ENCODE measurements at places on chromosomes 13 and 19.

DNA sequence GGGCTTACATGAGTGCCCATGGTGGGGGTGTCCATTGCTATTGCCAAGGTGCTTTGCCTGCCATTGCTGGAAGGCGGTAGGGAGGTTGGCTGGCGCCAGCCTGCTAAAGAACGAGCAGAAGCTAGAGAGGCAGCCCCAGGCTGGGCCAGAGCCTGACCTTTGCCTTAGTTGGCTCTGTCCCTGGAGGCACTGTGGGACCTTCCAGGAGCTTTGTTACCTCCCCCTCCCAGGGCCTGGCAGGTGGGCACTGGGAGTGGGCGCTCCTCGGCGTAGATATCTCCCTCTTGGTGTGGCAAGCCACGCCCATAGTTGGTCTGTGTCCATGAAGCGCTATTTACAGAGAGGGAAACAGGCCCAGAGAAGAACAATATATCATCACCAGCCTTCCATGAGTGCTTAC lies 2.3 kb upstream of the SLC25A42 start:
- DNase-seq: no peak

- DNase-seq: no peak
Observed at GRCh38 chr13:28497143-28497876, 2.4 kb upstream of the FLT1 start.

GRCh38 chr19:30393046-30393445 lies 20.9 kb downstream of the ZNF536 start:
- no peak for DNase-seq

- DNase-seq: no peak
Observed at GRCh38 chr13:46288570-46289259, 77.0 kb downstream of the LRRC63 start.

- no peak for DNase-seq
Observed at GRCh38 chr13:33057019-33057780, 41.0 kb downstream of the KL start.

DNA sequence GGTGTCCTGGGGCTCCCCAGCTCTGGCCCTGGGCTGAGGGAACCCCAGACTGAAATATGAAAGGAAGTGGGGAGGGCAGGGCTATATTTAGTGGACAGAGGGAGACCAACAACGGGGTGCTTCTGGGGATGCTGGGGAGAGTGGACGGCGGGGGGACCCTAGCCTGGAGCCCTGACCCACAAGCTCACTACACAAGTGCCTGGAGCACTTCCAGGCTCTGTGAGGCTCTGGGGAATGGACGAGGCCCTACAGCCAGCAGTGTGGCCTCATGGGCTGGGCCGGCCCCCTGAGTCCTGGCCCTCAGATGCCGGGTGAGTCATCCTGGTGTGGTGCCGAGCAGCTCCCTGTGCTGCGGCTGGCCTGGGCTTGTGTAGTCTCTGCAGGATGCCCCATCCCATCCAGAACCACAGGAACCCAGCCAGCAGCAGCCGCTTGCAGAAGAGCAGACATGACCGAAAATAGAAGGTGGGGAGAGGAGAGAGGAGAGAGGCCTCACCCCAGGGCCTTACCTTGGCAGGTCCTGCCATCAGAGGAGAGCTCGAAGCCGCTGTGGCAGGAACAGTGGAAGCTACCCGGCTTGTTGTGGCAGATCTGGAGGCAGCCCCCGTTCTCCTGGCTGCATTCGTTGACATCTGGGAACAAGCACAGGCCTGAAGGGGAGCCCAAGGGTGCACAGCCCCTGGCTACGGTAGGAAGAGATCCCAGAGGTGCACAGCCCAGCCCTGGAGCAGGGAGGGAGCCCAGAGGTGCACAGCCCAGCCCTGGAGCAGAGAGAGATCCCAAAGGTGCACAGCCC lies 26.1 kb downstream of the GAS6 start:
- no peak for DNase-seq

DNA sequence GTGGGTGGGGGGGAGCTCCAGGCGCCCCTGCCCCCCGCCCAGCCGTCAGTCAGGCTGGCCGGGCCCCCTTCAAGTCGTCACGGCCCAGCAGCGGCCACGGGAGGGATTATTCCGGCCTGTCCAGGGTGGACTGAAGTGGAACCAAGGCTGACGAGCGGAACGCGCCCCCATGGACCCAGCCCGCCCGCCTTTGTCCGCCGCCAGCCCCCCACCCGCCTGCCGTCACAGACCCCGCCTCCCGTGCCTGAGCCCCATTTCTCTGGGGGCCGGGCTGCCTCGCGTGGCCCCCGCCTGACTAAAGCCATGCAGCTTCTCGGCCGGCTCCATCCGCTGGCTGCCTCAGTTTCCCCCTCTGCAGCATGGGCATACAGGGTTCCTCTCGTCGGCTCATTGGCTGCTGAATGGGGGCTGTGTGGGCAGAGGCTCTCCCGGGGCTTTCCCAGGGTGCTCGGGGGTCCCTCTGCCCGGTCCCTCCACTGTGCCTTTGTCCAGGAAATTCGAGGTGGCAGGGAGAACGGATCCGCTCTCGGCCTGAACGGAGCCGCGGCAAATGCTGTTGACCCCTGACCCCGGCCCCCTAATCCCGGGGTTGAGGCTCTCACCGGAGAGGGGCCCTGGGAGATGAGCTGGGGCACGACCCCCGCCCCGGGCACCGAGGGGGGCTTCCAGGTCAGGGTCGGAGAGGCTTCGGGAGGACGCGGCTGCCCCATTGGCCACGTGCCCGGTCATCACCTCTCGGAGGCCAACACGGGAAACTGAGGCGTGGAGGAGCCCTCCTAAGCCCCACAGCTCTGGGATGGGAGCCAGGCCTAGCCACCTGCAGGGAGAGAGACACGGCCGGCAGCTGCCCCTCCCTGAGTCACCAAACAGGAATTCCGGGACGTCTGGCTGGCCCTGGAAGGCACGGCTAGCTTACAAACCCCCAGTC lies 27.4 kb downstream of the EFNA2 start:
- no peak for DNase-seq

DNA sequence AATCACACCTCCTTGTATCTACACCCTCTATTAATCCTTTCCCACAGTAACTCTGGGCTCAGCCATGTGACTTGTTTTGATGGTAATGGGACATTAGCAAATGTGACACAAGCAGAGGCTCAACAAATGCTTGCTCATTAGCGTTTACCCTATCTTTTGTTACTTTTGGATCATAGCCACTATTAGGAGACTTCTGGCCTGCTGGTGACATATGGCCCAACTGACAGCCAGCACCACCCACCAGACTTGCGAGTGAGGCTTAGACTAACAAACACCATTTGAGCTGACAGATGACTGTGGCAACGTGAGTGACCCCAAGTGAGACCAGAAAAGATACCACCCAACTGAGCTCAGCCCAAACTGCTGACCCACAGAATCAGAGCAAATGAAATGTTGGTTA lies 154.1 kb downstream of the OLFM4 start:
- no peak for DNase-seq

- no peak for DNase-seq
Observed at GRCh38 chr13:111394211-111394922, 73.9 kb downstream of the TEX29 start.

DNA sequence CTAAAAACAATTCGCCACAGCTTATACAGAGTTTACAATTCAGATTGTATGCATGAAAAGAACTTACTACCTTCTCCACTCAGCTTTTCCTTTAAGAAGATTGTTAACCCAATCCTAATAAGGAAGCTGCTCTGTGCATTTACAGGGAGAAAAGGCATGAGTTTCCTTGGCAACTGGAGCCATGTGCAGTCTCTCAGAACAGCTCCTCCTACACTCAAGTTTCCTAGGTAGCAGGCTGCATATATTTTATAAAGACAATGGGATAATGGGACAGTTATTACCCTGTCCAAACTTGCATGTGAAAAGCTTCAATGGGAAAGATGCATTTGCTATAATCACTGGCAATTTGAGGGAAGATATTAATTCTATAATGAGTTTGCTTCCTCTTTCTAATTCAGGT lies 125.5 kb upstream of the TRPC4 start:
- DNase-seq: peak; percentile 80

DNA sequence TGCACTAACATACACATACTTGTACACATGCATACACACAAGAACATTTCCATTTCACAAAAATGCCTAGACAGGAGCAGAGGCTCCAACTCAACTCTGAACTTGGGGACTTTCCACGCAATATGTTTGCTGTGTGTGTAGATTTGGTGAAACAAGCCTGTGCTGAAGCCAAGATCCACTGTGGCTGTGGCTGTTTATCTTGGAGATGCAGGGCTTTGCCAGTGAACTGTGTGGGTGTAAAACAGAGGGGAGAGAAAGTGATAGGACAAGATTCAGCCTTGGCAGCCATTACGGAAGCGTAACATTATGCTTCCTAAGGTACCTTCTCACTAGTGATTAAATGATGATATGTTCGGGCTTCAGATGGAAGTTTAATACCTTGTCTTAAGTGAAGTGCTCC lies 73.2 kb upstream of the MBNL2 start:
- no peak for DNase-seq

GRCh38 chr13:43364210-43365038 lies 341.0 kb downstream of the DNAJC15 start:
- no peak for DNase-seq

Data from NCI-H1436 treated with DMSO at 0.1 percent for 48 hours (cell line).